ENCODE measurements at places on chromosomes 13 and 19.

GRCh38 chr13:27923794-27924528, 4.2 kb downstream of the PDX1 start:
- no peak overlapping the region for H3K4me3 ChIP-seq
- peaks cover 100% of the 10 kb centered on the region for H3K27me3 ChIP-seq
- no peak for DNase-seq
- no peak overlapping the region for H3K27ac ChIP-seq
- H3K4me1 ChIP-seq, result peaks cover 25% of the 10 kb centered on the region
- H3K36me3 ChIP-seq, result no peaks in the 10 kb centered on the region

DNA sequence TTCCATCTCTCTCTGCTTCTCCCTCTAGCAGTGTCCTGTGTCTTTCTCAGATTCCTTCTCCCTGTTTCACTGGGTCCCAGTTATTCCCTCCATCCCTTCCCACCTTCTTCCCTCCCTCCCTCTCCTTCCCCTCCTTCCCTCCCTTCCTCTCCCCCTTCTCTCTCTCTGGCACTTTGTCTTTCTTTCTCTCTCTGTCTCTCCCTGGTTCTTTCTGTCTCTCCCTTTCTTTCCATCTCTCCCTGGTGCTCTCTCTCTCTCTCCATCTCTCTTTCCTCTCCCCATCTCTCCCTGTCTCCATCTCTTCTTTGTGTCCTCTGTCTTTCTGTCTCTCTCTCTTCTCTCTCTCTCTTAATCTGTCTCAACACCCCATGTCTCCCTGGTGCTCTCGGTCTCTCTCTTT, 31.7 kb upstream of the CYP2B6 start:
- no peaks in the 10 kb centered on the region for H3K36me3 ChIP-seq
- no peaks in the 10 kb centered on the region for H3K27me3 ChIP-seq
- no peak for DNase-seq
- no peak overlapping the region for H3K27ac ChIP-seq
- H3K4me3 ChIP-seq, result no peak overlapping the region

DNA sequence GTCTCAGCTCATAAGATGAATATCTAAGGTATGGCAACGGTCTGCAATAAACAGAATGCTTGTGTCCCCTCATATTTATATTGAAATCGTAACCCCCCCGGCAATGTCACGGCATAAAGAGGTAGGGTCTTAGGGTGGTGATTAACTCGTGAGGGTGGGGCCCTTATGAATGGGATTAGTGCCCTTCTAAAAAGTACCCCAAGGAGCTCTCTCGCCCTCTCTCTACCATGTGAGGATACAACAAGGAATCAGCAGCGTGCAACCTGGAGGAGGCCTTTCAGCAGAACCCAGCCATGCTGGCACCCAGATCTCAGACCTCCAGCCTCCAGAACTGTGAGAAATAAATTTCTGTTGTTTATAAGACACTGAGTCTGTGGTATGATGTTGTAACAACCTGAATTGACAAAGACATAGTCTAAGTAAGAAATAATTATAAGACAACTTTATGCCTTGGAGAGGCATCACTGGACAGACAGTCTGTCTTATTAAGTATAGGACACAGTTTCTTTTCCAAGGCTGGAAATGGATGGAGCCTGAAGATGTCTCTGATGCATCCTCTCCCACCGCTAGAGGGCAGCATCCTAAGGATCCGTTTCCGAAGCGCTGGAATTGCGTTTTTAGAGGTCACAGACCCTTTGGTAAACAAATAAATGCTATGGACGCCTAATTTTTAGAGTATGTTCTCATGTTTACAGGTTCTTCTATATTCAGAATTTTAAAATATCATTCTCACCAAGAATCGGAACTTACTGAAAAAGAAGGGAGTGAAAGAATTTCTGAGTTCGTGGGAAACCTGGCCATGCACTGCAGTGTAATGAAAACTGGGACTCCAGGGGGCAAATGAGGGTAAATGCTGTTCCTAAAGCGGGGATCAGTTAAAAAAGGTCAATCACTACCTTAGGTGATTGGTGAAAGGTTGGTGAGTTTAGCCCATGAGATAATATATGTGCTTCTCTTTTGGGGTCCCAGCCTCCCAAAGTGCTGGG, 13.3 kb upstream of the LEUTX start:
- H3K27me3 ChIP-seq, result no peaks in the 10 kb centered on the region
- no peak overlapping the region for H3K27ac ChIP-seq

GRCh38 chr19:46634656-46635218, 1.3 kb downstream of the GNG8 start:
- no peak overlapping the region for H3K27ac ChIP-seq
- peak; percentile 67 for DNase-seq
- peaks cover 21% of the 10 kb centered on the region for H3K27me3 ChIP-seq
- H3K4me3 ChIP-seq, result no peak overlapping the region
- no peaks in the 10 kb centered on the region for H3K36me3 ChIP-seq

DNA sequence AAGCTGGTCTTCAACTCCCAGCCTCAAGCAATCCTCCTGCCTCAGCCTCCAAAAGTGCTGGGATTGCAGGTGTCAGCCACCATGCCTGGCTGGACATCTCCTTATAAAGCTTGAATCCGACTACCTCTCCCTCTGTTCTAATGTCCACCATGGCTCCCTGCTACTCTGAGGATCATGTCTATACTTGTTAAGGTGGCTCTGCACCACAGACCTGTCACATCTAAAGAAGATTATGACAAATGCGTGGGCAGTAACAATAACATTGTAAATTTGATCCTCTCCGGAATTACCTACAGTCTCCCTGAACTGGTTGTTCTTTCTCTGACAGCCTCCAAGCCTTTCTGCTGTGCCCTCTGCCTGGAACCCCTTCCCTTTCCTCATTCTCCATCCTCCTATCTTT, 1.8 kb downstream of the NXNL1 start:
- no peak overlapping the region for H3K27ac ChIP-seq
- DNase-seq, result no peak
- peaks cover 46% of the 10 kb centered on the region for H3K27me3 ChIP-seq
- H3K4me1 ChIP-seq, result no peaks in the 10 kb centered on the region
- no peaks in the 10 kb centered on the region for H3K36me3 ChIP-seq

GRCh38 chr13:77717508-77717907, 20.0 kb downstream of the SLAIN1 start:
- no peak overlapping the region for H3K27ac ChIP-seq
- no peaks in the 10 kb centered on the region for H3K27me3 ChIP-seq

DNA sequence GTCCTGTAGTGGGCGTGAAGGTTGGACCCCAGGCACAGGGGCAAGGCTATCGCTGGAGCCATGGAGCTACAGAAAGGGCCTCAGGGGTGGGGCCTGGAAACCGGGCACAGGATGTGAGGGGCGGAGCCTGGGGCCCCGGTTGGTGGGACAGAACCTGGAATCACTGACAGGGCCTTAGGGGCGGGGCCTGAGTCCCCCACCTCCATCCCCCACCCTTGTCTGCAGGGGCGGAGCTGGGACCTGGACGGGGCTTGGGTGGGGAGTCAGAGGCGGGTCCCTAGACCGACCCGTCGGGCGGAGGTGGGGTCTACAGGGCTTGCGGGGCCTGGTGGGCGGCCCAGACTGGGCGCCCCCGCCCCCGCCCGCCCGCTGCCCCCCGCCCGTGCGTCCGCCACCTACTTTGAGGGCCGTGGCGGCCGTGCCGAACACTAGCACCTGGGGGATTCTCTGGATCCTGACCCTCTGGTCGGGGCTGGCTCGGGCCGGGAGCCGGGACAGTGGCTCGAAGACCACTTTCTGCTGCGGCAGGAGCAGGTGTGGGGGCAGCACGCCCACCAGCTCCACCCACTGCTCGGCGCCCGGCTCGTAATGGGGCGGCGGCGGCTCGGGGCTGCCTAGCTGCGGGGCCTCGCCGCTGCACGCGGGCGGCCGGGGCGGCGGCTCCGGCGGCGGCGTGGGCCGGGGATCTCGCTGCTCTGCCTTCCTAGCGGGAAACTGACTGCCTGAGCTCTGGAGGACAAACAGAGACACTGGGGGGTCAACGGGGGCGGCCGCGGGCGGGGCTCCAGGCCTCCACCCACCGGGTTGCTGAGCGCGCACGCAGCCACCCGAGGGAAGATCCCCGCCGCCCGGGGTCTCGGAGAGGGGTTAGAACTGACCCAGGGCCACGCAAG, 26.3 kb downstream of the DCAF15 start:
- H3K4me3 ChIP-seq, result peak overlapping the region; percentile 48
- peak; percentile 87 for DNase-seq
- H3K27ac ChIP-seq, result peak overlapping the region; percentile 68
- H3K27me3 ChIP-seq, result no peaks in the 10 kb centered on the region
- H3K36me3 ChIP-seq, result peaks cover 13% of the 10 kb centered on the region

DNA sequence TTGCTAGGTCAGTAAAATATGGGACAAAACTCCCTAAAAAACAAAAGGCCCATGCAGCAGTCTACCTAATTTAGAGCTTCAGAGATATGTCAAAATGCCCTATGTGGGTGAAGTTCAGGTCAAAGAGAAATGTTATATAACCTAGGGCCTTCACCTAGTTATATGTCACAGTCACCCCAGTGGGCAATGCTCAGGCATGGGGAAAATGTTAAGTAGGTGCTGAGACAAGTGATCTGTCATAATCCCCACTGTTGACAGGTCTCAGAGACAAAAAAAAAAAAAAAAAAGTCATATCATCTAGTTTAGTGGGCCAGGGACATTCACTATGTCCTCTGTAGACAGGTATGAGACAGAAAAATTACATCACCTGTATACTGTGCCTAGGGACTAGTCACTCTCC, 128.6 kb upstream of the ZNF91 start:
- no peaks in the 10 kb centered on the region for H3K4me1 ChIP-seq
- no peak for DNase-seq
- no peaks in the 10 kb centered on the region for H3K27me3 ChIP-seq

GRCh38 chr13:113413178-113413897, 40.0 kb downstream of the ADPRHL1 start:
- H3K27ac ChIP-seq, result no peak overlapping the region
- no peak overlapping the region for H3K4me3 ChIP-seq
- H3K36me3 ChIP-seq, result no peaks in the 10 kb centered on the region
- DNase-seq, result peak; percentile 57
- H3K4me1 ChIP-seq, result no peaks in the 10 kb centered on the region

- no peaks in the 10 kb centered on the region for H3K27me3 ChIP-seq
- H3K27ac ChIP-seq, result peak overlapping the region; percentile 97
- H3K4me3 ChIP-seq, result peak overlapping the region; percentile 93
- H3K4me1 ChIP-seq, result peaks cover 46% of the 10 kb centered on the region
- peak; percentile 43 for DNase-seq
These were observed 703 bp upstream of the TPM4 start for GRCh38 chr19:16075430-16076153.

- DNase-seq, result no peak
These were observed 68.4 kb upstream of the SPATA13 start for GRCh38 chr13:24092108-24092507.

- H3K27ac ChIP-seq, result no peak overlapping the region
- H3K27me3 ChIP-seq, result no peaks in the 10 kb centered on the region
- no peak for DNase-seq
- no peaks in the 10 kb centered on the region for H3K4me1 ChIP-seq
- no peaks in the 10 kb centered on the region for H3K36me3 ChIP-seq
- H3K4me3 ChIP-seq, result no peak overlapping the region
These were observed 281.2 kb downstream of the FOXO1 start for GRCh38 chr13:40384976-40385857.

GRCh38 chr19:21677696-21678418, 89.5 kb downstream of the ZNF100 start:
- no peaks in the 10 kb centered on the region for H3K36me3 ChIP-seq
- H3K27me3 ChIP-seq, result no peaks in the 10 kb centered on the region
- no peaks in the 10 kb centered on the region for H3K4me1 ChIP-seq
- H3K4me3 ChIP-seq, result no peak overlapping the region
